ENCODE measurements at places on chromosomes 7 and 10. TPM values are rescaled to one million over a fixed set of nuclear protein-coding genes. Genes with fewer than 3 reads are reported as not detected.

IGFBP1 gene
- total RNA-seq: not detected

MYOZ1 gene
- not detected for total RNA-seq

FXYD4 gene
- total RNA-seq: not detected

CCDC7 gene
- 12.3 TPM for total RNA-seq

KIFBP gene
- total RNA-seq: 6.6 TPM

GGCT gene
- total RNA-seq: 81.3 TPM

ASB4 gene
- total RNA-seq: not detected

CELF2 gene
- 17.2 TPM for total RNA-seq

ST8SIA6 gene
- not detected for total RNA-seq

CLDN3 gene
- not detected for total RNA-seq

DDIT4 gene
- 91.8 TPM for total RNA-seq

ZP3 gene
- total RNA-seq: 0.48 TPM

DNA sequence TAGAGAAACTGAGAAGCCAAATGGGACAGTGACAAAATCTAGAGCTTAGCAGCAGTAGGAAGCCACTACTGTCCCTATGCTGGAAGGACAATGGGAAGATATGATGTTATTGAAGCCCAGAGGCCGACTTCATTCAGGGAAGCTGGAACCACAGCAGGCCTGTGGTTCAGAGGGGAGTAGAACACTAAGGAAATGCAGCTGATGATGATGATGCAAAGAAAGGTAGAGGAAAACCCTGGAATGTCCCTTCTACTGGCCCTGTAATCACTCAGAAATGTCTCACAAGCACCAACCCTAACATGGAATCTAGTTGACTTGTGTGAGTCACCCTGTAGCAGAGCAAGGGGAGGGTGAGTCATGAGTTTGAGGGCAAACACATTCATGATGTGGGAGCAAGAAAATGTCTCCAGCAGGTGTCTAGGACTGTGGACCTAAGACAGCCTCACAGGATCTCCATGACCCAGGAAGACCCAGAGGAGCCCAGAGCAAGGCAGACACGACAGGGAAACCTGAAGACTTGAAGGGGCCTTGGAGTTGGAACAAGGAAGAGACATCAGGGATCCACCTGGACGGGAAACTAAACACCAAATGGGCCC lies 37.0 kb upstream of the LRRC17 start:
- no peak for DNase-seq

DNA sequence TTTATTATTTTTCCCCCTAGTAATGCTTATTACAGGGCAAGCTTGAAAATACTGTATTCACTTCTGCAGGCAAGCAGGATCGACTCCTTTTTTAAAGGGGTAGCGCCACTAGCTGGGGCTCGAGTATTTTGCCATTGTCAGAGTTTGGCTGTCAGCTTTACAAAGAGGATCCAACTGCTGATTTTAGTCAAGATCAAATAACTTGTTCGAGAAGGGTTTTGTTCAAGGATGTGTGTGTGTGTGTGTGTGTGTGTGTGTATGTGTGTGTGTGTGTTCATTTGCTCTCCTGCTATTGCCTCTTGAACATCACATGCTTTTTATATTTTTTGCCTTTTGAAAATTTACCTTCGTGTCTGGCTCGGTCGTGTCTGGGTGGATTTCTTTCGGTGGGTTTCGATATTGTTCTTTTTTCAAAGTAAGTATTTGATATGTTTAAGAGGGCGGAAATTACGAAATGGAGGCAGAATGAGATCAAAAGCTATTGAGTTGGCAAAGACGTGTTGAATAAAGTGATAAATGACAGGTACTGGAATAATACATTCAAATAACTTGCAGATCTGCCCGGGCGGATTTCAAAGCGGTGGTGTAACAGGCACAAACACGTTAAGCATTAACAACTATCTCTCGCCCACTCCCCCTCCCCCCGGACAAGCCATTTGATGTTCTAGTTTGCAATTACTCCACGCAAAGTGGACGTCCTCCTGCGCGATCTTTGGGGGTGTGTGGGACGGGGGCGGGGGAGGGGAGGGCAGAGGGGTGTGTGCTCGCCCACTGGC lies 1.1 kb downstream of the ARID5B start:
- peak; percentile 81 for DNase-seq

- no peak for DNase-seq
Observed at GRCh38 chr10:116627386-116627933, 6.7 kb downstream of the PNLIPRP2 start.

- DNase-seq: no peak
Observed at GRCh38 chr7:108038986-108039385, 36.0 kb upstream of the LAMB1 start.

DNA sequence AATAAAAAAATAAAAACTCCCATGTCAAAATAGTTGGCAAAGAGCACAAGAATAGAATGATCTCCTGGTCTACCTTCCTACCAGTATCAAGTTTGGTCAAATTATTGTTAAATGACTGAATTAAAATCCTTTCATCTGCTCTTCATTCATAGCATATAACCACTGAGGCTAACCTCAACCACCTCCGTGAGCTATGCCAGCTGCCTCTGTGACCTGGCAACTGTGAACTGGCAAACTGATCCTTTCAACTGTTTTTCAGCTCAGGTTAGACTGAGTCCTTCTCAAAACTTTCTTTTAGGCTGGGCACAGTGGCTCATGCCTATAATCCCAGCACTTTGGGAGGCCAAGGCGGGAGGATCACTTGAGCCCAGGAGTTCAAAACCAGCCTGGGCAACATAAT lies 36.1 kb downstream of the NUDCD3 start:
- no peak for DNase-seq

GRCh38 chr10:27646604-27647175 lies 98.9 kb downstream of the MKX start:
- no peak for DNase-seq

DNA sequence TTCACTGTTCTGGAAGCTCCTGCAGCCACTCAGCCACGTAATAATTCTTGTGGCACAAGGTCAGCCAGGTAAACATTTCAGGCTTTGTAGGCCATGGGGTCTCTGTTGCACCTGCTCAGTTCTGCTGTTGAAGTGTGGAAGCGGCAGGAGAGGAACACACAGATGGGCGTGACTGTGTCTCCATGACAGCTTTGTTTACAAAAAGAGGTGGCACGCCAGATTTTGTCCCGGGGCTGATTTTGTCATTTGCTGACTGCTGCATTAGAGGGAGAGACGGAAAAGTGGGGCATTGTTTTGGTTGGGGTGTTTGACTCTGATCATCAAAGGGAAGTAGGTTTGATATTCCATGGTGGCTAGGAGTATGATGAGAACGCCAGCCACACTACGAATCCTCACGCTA lies 103.1 kb downstream of the PRKAG2 start:
- no peak for DNase-seq

GRCh38 chr7:50330696-50331095 lies 26.2 kb downstream of the IKZF1 start:
- peak; percentile 55 for DNase-seq

GRCh38 chr7:134197345-134197744 lies 70.2 kb downstream of the LRGUK start:
- no peak for DNase-seq

DNA sequence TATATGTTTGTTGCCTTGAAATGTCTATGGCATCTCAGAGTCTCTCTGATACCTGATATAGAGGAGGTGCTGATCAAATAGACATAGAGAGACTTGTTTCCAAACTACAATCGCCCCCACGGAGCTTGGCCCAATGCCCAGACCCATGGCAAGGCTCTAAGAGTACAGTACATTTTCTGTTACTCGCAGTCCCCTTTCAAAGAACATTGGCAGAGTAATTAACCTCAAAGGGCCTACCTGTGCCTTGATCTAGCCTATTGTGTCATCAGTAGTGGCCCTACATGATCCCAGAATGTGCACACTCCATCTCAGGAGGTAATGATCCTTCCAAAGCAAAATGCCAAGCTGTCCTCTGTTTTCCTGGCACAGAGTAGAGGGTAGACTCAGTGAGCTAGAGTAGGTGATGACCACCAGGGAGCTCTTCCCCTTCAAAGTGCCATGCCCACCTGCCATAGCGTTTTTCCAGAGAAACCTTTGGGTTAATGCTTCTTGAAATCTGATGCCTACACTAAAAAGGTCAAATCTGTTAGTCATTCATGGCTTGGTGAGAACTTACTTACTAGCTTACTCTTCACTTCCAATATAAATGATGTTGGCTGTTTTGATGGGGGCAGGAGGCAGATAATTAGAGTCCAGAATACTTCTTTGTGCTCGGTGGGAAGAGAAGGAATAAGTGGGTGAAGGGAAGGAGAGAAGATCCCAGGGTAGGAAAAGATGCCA lies 41.2 kb upstream of the ACSL5 start:
- no peak for DNase-seq

- no peak for DNase-seq
Observed at GRCh38 chr7:11450281-11450680, 381.7 kb downstream of the THSD7A start.

DNA sequence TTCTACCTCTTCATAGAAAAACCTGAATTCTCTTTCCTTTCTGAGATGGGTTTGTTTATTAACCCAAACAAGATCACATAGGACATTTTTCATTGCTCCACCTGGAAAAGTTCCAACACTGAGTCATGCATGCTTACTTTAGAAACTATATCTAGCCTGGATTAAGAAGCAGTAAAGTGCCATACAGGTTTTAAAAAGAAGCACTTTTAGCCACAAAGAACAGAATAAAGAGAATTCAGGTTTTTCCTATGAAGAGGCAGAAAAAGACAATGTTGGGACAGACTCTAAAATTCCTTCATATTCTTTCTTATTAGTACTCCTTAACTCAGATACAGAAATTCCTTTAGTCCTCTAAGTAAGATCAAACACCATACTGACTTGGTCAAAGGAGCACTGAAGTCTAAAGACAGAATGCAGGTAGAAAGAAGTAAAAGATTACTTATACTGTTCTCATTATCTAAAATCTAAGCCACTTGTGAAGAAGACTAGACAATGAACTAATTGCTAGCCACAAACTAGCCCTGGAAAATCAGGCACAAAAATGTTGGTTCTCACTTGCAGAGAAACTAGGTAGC lies 241.3 kb downstream of the ANK3 start:
- DNase-seq: no peak

GRCh38 chr7:105011831-105012502 lies 2.0 kb upstream of the KMT2E start:
- DNase-seq: peak; percentile 25

- no peak for DNase-seq
Observed at GRCh38 chr10:62239994-62240393, 28.6 kb downstream of the RTKN2 start.

GRCh38 chr10:22210267-22210666 lies 7.5 kb downstream of the EBLN1 start:
- DNase-seq: no peak

DNA sequence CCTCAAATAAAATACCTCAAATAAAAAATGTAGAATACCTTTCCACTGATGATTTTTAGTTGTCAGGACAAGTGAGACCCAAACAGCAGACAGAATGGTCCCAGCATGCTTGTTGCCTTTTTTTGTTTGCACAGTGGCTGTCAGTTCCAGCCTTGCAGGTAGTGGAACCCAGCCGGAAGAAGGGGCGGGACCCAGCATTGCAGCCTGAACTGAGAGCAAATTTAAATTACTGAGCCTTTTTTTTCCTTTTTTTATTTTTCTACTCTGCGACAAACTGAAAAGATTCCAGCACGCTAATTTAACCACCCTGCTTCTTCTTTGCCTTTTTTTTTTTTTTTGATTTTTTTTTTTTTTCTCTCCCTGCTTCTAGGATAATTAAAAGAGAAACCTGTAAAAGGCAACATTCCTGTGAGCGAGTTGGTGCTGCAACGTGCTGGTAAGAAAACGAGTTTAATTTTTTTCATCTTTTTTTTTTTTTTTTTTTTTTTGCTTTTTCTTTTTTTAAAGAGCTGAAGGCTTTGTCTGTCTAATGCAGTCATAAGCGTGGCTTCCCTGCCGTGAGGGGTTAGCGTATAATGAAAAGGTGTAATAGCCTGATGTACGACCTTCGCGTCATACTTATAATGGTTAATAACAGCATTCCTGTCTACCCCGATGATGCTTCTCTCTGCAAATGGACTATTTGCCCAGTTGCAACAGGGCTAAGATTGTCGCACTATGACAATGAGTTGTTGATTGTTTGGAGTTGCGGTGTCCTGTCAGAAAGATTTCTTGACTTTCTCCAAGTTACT lies 555.3 kb upstream of the CELF2 start:
- no peak for DNase-seq

- no peak for DNase-seq
Observed at GRCh38 chr10:124166431-124167125, 73.2 kb upstream of the CHST15 start.

Data from OCI-LY7 (cell line).